ENCODE measurements at places on chromosomes 5 and 9. TPM values are rescaled to one million over a fixed set of nuclear protein-coding genes. Genes with fewer than 3 reads are reported as not detected.

GRCh38 chr9:110936719-110937452, 101.4 kb downstream of the LPAR1 start:
- no peaks in the 10 kb centered on the region for H3K36me3 ChIP-seq
- no peak overlapping the region for H3K4me3 ChIP-seq
- H3K27me3 ChIP-seq, result no peaks in the 10 kb centered on the region
- peaks cover 4% of the 10 kb centered on the region for H3K4me1 ChIP-seq
- no peak overlapping the region for H3K27ac ChIP-seq

GADD45G gene
- total RNA-seq, result 3.2 TPM

GRCh38 chr5:61596265-61596664, 264.2 kb downstream of the ZSWIM6 start:
- no peaks in the 10 kb centered on the region for H3K4me1 ChIP-seq
- no peak overlapping the region for H3K4me3 ChIP-seq
- DNase-seq, result no peak
- H3K27ac ChIP-seq, result no peak overlapping the region
- H3K36me3 ChIP-seq, result no peaks in the 10 kb centered on the region
- H3K27me3 ChIP-seq, result no peaks in the 10 kb centered on the region

- H3K27ac ChIP-seq, result no peak overlapping the region
- H3K4me1 ChIP-seq, result peaks cover 9% of the 10 kb centered on the region
- H3K4me3 ChIP-seq, result no peak overlapping the region
- no peaks in the 10 kb centered on the region for H3K36me3 ChIP-seq
- peaks cover 9% of the 10 kb centered on the region for H3K27me3 ChIP-seq
Measured at GRCh38 chr9:124780060-124780756, 3.3 kb downstream of the OLFML2A start.

GRCh38 chr5:126523818-126524510, 71.1 kb downstream of the ALDH7A1 start:
- DNase-seq, result no peak
- no peaks in the 10 kb centered on the region for H3K4me1 ChIP-seq
- H3K27me3 ChIP-seq, result peaks cover 3% of the 10 kb centered on the region
- no peak overlapping the region for H3K4me3 ChIP-seq

DNA sequence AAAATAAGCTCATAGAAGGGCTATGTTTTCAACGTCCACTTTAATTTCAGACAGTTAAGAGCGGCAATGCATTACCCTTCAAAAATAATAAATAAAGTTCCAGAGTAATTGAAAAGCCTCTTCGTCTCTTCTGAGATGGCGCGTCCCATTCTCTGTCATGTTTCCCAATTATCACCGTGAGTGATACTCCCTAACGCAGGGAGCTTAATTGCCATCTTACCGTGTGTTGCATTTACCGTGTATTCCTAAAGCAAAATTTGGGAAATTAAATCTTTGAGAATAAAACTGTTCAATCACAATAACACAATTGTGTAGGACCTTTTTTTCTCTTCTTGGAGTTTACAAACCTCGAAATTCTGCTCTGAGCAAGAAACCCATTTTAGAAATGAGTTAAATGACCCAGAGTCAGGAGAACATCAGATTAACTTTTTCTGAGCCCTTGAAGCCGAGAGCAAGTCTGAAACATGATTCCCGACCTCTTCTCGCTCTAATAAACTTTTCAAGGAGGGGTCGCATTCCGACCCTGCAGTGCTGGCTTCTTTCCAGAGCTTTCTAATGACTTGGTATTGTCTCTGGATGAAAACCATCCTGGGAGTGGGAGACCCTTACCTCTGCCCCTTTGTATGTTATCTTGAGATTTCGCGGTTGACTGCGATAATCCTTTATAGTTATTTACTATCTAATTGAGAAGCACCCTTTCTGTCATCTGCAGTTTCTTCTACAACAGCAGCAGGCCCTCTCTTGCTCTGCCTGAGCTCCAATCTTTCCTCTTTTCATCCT, 251.5 kb downstream of the FSTL4 start:
- DNase-seq, result no peak
- no peak overlapping the region for H3K27ac ChIP-seq
- H3K4me1 ChIP-seq, result no peaks in the 10 kb centered on the region
- no peaks in the 10 kb centered on the region for H3K36me3 ChIP-seq
- H3K27me3 ChIP-seq, result no peaks in the 10 kb centered on the region
- no peak overlapping the region for H3K4me3 ChIP-seq

DNA sequence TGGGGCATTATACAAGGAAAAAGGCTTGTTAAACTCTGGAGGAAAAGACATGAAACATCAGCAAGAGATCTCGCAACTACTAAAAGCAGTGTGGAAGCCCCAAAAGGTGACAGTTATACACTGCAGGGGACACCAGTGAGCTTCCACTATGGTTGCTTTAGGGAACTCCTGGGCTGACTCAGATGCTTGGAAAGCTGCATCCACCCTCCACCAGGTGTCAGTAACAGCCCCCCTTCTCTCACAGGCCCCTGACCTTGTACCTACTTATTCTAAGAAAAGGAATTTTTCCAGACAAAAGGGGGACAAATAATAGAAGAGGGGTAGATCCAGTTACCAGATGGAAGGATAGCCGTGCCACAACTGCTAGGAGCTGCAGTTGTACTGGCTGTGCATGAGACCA, 154.4 kb upstream of the COX7C start:
- H3K4me3 ChIP-seq, result no peak overlapping the region
- no peaks in the 10 kb centered on the region for H3K36me3 ChIP-seq
- no peaks in the 10 kb centered on the region for H3K27me3 ChIP-seq
- no peaks in the 10 kb centered on the region for H3K4me1 ChIP-seq

NEURL1B gene
- 0.45 TPM for total RNA-seq

LCNL1 gene
- total RNA-seq, result 4.9 TPM

EIF4E1B gene
- total RNA-seq, result not detected

DNA sequence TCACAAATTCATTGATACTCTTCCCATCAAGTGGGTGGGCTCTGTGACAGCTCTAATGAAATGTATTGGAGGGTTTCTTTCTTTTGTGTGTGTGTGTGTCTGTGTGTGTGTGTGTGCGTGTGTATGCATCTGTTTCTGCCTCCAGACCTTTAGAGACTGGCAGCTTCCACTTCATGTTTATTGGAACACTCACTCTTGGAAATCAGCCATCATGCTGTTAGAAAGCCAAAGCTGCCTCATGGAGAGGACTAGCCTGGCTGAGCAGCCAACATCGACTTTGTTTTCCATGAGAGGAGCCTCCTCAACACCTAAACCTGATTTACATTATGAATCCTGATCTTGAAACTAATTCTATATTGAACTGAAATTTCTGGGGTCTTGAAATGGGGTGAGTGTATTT, 128.5 kb upstream of the FAM174A start:
- no peak overlapping the region for H3K27ac ChIP-seq
- H3K27me3 ChIP-seq, result no peaks in the 10 kb centered on the region
- no peak for DNase-seq
- H3K4me3 ChIP-seq, result no peak overlapping the region
- no peaks in the 10 kb centered on the region for H3K36me3 ChIP-seq

DNA sequence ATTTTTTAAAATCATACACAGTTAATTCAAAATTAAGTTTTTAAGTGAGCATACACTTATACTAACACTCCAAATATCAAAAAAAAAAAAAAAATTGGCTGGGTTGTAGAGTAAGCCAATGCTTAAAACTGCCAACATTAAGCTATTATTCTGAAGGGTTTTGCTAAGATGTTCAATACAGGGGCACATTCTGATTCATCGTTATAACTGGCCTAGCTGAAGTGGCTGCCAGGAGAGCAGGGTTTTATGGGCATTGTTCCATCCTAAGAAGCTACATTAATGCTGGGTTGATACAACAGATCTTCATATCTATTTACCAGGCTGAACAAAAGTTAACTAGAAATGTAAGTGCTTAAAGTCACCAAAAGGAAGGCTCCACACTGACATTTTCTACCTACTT, 13.4 kb downstream of the ELAVL2 start:
- H3K27me3 ChIP-seq, result no peaks in the 10 kb centered on the region
- H3K27ac ChIP-seq, result no peak overlapping the region
- H3K4me3 ChIP-seq, result no peak overlapping the region
- no peaks in the 10 kb centered on the region for H3K4me1 ChIP-seq
- no peak for DNase-seq

- H3K36me3 ChIP-seq, result no peaks in the 10 kb centered on the region
- no peaks in the 10 kb centered on the region for H3K27me3 ChIP-seq
- no peaks in the 10 kb centered on the region for H3K4me1 ChIP-seq
- no peak overlapping the region for H3K4me3 ChIP-seq
- no peak for DNase-seq
Measured at GRCh38 chr5:168939887-168940544, 360.8 kb upstream of the PANK3 start.

- no peaks in the 10 kb centered on the region for H3K4me1 ChIP-seq
- no peaks in the 10 kb centered on the region for H3K36me3 ChIP-seq
- H3K27me3 ChIP-seq, result no peaks in the 10 kb centered on the region
- DNase-seq, result no peak
- H3K27ac ChIP-seq, result no peak overlapping the region
- no peak overlapping the region for H3K4me3 ChIP-seq
Measured at GRCh38 chr5:68545636-68546295, 330.2 kb downstream of the PIK3R1 start.

- no peaks in the 10 kb centered on the region for H3K36me3 ChIP-seq
- no peak overlapping the region for H3K27ac ChIP-seq
- H3K4me1 ChIP-seq, result no peaks in the 10 kb centered on the region
- no peaks in the 10 kb centered on the region for H3K27me3 ChIP-seq
Measured at GRCh38 chr9:24041160-24041690, 215.2 kb upstream of the ELAVL2 start.

DNA sequence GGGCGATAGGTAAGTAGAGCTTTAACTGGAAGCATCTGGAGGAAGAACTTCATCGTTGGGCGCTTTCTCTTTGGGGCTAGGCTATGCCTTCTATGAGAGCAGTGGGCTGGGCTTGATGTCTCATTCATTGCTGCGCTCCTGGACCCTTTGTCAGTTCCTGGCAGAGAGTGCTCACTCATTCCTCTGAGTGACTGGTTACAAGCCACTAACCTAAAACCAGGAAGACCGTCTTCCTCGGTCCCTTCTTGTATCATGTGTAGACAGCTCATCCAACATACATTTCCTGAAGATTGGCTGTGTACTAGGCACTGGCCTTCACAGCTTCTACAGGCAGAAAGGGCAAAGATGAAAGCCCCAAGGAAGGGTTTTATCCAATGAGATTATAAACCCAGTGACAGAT, 6.4 kb downstream of the SWI5 start:
- no peak overlapping the region for H3K4me3 ChIP-seq
- H3K36me3 ChIP-seq, result no peaks in the 10 kb centered on the region
- H3K4me1 ChIP-seq, result no peaks in the 10 kb centered on the region
- DNase-seq, result no peak
- no peak overlapping the region for H3K27ac ChIP-seq

LCN15 gene
- total RNA-seq, result not detected

SNX2 gene
- 47.9 TPM for total RNA-seq

GRCh38 chr5:35285011-35285410, 54.7 kb upstream of the PRLR start:
- no peak for DNase-seq
- H3K4me3 ChIP-seq, result no peak overlapping the region
- no peaks in the 10 kb centered on the region for H3K36me3 ChIP-seq
- no peaks in the 10 kb centered on the region for H3K27me3 ChIP-seq

DNA sequence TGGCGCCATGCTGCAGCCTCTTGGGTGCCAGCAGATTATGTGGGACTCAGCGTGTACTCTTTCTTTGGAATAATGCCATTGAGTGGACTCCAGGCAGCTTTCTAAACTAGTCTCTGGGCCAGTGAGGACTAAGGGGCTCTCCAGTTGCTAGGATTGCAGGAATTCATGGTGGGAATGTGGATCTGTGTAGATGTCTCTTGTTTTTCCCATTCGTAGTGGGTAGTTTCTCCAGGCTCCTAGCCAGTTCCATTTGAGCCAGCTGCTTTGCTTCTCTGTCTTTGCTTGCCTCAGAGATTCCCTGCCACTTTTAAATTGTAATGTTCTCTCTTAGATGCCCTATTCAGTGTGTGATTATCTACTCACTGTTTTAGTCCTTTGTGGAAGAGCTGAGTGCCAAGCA, 42.6 kb downstream of the SLF1 start:
- no peak for DNase-seq
- no peaks in the 10 kb centered on the region for H3K27me3 ChIP-seq
- no peak overlapping the region for H3K27ac ChIP-seq

- H3K36me3 ChIP-seq, result no peaks in the 10 kb centered on the region
- H3K27me3 ChIP-seq, result no peaks in the 10 kb centered on the region
- DNase-seq, result no peak
- no peak overlapping the region for H3K4me3 ChIP-seq
- H3K27ac ChIP-seq, result no peak overlapping the region
- no peaks in the 10 kb centered on the region for H3K4me1 ChIP-seq
Measured at GRCh38 chr5:74384851-74385250, 255.7 kb downstream of the ENC1 start.

LURAP1L gene
- not detected for total RNA-seq

SLC4A9 gene
- total RNA-seq, result not detected

DNA sequence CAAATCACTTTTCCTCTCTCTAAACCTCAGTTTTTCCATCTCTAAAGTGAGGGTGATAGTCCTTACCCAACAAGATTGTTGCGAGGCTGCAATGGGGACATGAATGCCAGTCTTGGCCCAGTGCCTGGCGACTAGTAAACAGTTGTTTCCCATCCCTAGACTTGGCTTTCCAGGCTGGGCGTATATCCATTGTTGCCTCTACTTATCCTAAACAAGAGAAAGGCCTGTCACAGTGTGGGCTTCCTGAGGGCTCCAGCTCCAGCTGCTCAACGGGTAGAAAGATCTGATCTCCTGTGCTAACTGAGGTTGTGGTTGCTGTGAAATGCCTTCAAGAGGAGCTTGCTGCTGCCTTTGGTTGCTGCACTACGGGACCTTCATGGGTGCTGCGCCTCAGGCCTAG, 142.0 kb downstream of the NSG2 start:
- no peak overlapping the region for H3K27ac ChIP-seq
- no peaks in the 10 kb centered on the region for H3K36me3 ChIP-seq
- H3K4me1 ChIP-seq, result no peaks in the 10 kb centered on the region
- DNase-seq, result no peak

GRCh38 chr9:85741095-85741874, 469 bp downstream of the AGTPBP1 start:
- H3K27ac ChIP-seq, result peak overlapping the region; percentile 92
- no peaks in the 10 kb centered on the region for H3K36me3 ChIP-seq
- H3K4me3 ChIP-seq, result peak overlapping the region; percentile 87
- H3K4me1 ChIP-seq, result peaks cover 26% of the 10 kb centered on the region
- peak; percentile 64 for DNase-seq

DNA sequence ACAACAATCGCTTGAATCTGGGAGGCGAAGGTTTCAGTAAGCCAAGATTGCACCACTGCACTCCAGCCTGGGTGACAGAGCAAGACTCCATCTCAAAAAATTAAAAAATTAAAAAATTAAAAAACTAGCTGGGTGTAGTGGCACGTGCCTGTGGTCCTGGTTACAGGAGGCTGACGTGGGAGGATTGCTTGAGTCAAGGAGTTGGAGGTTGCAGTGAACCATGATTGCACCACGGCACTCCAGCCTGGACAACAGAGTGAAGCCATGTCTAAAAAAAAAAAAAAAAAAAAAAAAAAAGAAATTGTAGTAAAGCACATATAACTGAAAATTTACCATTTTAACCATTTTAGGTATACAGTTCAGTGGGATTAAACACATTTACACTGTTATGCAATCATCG, 13.1 kb upstream of the CCIN start:
- no peaks in the 10 kb centered on the region for H3K27me3 ChIP-seq
- H3K4me1 ChIP-seq, result peaks cover 34% of the 10 kb centered on the region
- H3K4me3 ChIP-seq, result no peak overlapping the region
- no peak overlapping the region for H3K27ac ChIP-seq
- DNase-seq, result no peak

Data from natural killer cell (primary cell).